Activated T-helper 2 cell treated with anti-CD3 and anti-CD28 coated beads, Interferon-gamma antibody, Interleukin-2, Interleukin-4, amounts not matched to agents 10 μg/mL and 5 μg/mL and 100 μg/mL, durations not matched to agents 14 hours and 24 hours and 36 hours (primary cell): ENCODE measurements at places on chromosomes 1 and 21.

- no peaks in the 10 kb centered on the region for H3K4me1 ChIP-seq
- no peaks in the 10 kb centered on the region for H3K36me3 ChIP-seq
- H3K27me3 ChIP-seq: no peaks in the 10 kb centered on the region
- no peak for DNase-seq
Measured at GRCh38 chr1:178503849-178504248, 7.1 kb upstream of the CLEC20A start.

DNA sequence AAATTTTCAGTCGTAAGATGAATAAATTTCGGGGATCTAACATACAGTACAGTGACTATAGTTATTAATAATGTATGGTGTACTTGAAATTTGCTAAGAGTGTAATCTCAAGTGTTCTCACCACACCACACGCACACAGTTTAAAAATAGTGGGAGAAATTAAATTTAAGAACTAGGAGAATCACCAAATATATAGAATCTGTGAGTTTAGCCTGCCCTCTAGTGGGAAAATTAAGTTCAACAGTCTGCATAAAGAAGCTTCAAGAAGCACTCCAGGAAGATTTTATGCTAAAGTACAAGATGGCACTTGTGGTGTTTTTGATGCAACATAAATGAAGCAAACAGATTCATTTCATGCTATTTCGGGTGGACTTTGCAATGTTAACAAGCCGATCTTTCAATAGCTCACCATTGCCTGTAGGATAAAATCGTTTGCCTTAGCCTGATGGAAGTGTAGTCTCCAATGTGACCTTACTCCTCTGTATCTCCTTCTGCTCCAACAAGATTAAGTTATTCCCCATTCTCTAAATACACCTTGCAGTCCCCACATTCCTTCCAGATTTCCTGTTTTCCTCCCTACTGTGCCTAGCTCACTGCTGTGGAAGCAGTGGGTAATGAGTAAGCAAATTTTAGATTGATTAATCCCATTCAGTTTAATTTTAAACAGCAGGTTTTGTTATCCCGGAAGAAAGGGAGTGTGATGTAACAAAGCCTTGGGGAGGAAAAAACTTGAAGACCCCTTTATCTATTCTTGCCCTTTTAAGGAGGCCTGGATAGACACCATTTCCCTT is 8.7 kb upstream of the PIK3C2B start:
- DNase-seq: no peak
- H3K27me3 ChIP-seq: peaks cover 2% of the 10 kb centered on the region
- no peaks in the 10 kb centered on the region for H3K36me3 ChIP-seq
- H3K4me3 ChIP-seq: no peak overlapping the region
- peaks cover 34% of the 10 kb centered on the region for H3K4me1 ChIP-seq

GRCh38 chr21:32335601-32336575 is 37.2 kb downstream of the MRAP start:
- peaks cover 79% of the 10 kb centered on the region for H3K36me3 ChIP-seq
- H3K27me3 ChIP-seq: no peaks in the 10 kb centered on the region
- no peak overlapping the region for H3K4me3 ChIP-seq
- no peak overlapping the region for H3K27ac ChIP-seq
- H3K4me1 ChIP-seq: no peaks in the 10 kb centered on the region

DNA sequence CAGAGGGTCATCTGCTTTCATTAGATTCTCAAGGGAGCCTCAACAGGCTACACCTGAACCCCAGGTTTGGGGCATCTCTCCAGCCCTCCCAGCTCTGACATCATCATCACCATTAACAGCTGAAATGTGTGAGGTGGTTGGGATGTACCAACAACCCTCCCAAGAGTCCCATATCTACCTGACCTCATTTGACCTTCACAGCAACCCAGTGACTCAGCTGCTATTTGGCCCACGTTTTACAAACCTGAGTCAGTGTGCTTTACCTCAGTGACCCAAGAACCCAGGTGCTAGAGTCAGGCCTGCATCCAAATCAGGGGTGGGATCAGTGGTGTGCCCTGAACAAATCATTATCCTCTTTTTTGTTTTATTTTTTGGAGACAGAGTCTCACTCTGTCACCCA is 53.3 kb upstream of the TINAGL1 start:
- no peak overlapping the region for H3K27ac ChIP-seq
- no peak for DNase-seq
- H3K27me3 ChIP-seq: peaks cover 17% of the 10 kb centered on the region
- no peaks in the 10 kb centered on the region for H3K4me1 ChIP-seq

- no peak overlapping the region for H3K4me3 ChIP-seq
- peaks cover 67% of the 10 kb centered on the region for H3K36me3 ChIP-seq
- H3K27ac ChIP-seq: no peak overlapping the region
- no peaks in the 10 kb centered on the region for H3K27me3 ChIP-seq
Measured at GRCh38 chr1:37549341-37549740, 4.8 kb downstream of the SNIP1 start.

DNA sequence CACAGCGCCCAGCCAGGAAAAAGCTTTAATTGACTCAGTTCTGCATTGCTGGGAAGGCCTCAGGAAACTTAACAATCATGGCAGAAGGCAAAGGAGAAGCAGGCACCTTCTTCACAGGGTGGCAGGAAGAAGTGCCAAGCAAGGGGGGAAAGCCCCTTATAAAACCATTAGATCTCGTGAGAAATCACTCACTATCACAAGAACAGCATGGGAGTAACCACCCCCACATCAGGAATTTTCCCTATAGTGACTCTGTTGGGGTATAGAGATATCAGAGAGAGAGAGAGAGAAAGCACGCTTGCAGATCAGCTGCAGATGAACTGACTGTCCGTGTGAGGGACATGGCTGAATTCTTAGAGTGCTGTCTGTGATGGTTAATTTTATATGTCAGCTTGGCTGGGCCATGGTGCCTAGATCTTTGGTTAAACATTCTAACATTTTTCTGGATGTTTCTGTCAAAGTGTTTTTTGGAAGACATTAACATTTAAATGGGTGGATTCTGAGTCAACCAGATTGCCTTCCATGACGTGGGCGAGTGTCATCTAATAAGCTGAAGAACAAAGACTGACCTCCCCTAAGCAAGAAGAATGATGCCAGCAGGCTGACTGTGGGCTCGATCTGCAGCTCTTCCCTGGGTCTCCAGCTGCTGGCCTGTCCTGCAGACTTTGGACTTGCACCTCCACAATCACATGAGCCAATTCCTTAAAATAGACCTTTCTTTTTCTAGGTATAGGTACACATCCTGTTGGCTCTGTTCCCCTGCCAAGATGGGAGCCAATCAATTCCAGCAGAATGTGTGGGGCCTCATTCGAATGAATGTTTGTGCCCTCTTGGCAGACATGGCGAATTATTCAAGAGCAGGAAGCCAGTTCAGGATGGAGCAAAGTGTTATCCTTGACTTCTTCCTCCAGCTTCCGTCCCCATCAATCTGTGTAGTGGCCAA is 21.4 kb upstream of the CPT2 start:
- H3K27ac ChIP-seq: no peak overlapping the region
- H3K36me3 ChIP-seq: no peaks in the 10 kb centered on the region
- peaks cover 6% of the 10 kb centered on the region for H3K4me1 ChIP-seq

GRCh38 chr1:18575620-18576019 is 55.0 kb upstream of the PAX7 start:
- no peak overlapping the region for H3K27ac ChIP-seq
- H3K4me3 ChIP-seq: no peak overlapping the region
- H3K4me1 ChIP-seq: no peaks in the 10 kb centered on the region
- H3K27me3 ChIP-seq: no peaks in the 10 kb centered on the region

- peaks cover 78% of the 10 kb centered on the region for H3K36me3 ChIP-seq
- no peaks in the 10 kb centered on the region for H3K27me3 ChIP-seq
- no peak for DNase-seq
Measured at GRCh38 chr1:91729621-91730358, 156.2 kb downstream of the TGFBR3 start.

DNA sequence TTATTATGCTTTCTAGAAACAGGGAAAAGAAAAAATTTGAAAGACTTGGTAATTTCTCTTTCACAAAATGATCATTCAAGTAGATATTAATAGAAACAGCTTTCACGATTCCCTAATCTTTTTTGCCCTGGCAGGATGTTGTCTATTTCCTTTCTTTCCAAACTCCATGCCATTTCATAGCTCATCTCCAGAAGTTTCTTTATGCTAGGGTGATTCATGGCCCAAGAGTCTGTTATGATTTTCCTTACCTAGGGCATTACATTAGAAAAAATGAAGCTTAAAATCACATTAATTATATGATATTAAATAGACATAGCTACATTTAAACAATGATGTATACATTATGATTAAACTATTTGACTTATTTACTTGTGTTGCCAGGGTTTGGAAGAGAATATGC is 762.1 kb downstream of the LTN1 start:
- no peaks in the 10 kb centered on the region for H3K4me1 ChIP-seq
- no peak overlapping the region for H3K4me3 ChIP-seq
- H3K36me3 ChIP-seq: no peaks in the 10 kb centered on the region
- no peak overlapping the region for H3K27ac ChIP-seq
- no peak for DNase-seq

DNA sequence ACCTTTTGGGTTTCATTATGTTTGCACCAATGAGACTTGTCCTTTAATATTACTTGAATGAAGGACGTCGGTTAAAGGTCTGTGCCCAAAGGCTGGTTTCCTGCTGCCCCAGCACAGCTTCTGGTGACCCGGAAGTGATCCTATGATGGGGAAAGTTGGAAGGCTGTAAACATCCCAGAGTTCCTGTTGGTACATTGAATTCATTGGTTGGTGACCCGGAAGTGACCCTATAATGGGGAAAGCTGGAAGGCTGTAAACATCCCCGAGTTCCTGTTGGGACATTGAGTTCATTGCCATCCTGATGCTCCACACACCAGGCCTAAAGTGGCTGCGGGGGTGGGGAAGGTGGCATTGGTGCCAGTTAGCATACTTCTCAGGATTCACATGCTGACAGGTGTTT is 187.3 kb downstream of the RYR2 start:
- H3K27me3 ChIP-seq: peaks cover 7% of the 10 kb centered on the region
- no peaks in the 10 kb centered on the region for H3K36me3 ChIP-seq
- H3K27ac ChIP-seq: no peak overlapping the region
- DNase-seq: no peak
- no peak overlapping the region for H3K4me3 ChIP-seq
